Smooth muscle cell of trachea (primary cell): ENCODE measurements at places on chromosomes 7 and 10. TPM values are rescaled to one million over a fixed set of nuclear protein-coding genes. Genes with fewer than 3 reads are reported as not detected.

PLCE1 gene
- total RNA-seq = 2.3 and 3.5 TPM in 2 replicates

OR2A5 gene
- total RNA-seq = not detected in 2 replicates

CAV2 gene
- total RNA-seq = 79.1 and 98.3 TPM in 2 replicates

AKR1C1 gene
- 528 and 638 TPM in 2 replicates for total RNA-seq

GJD4 gene
- not detected in 2 replicates for total RNA-seq

ATP5MK gene
- total RNA-seq = 91.6 and 235 TPM in 2 replicates
